ENCODE measurements at places on chromosomes 3 and 15.

GRCh38 chr3:53269888-53270880 lies 14.4 kb upstream of the TKT start:
- peak; percentile 47 for DNase-seq

- DNase-seq = no peak
Measured at GRCh38 chr3:188230962-188231361, 77.0 kb downstream of the LPP start.

GRCh38 chr15:100430411-100430810 lies 88.6 kb upstream of the ADAMTS17 start:
- no peak for DNase-seq

GRCh38 chr3:40450438-40450837 lies 6.7 kb upstream of the RPL14 start:
- no peak for DNase-seq

- no peak for DNase-seq
Measured at GRCh38 chr15:48682942-48683651, 37.6 kb upstream of the FBN1 start.

DNA sequence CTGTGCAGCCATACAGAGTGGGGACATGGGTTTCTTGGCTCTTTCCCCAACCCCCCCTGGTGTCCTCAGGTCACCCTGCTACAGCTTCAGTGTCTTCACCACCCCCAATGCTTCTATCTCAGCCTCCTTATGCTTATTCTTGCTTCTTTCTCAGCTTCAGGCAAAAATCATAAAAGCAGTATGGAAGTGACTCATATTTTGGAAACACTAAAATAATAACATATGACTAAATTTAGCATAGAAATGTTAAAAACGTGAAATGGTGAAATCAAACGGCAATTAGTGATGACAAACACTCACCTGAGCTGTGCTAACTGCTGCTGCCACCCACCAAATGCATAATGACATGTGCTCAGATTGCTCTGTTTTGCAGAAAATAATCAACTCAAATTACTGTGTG lies 475.2 kb upstream of the EPHA3 start:
- no peak for DNase-seq

GRCh38 chr3:45165497-45166283 lies 19.5 kb upstream of the CDCP1 start:
- DNase-seq = no peak

DNA sequence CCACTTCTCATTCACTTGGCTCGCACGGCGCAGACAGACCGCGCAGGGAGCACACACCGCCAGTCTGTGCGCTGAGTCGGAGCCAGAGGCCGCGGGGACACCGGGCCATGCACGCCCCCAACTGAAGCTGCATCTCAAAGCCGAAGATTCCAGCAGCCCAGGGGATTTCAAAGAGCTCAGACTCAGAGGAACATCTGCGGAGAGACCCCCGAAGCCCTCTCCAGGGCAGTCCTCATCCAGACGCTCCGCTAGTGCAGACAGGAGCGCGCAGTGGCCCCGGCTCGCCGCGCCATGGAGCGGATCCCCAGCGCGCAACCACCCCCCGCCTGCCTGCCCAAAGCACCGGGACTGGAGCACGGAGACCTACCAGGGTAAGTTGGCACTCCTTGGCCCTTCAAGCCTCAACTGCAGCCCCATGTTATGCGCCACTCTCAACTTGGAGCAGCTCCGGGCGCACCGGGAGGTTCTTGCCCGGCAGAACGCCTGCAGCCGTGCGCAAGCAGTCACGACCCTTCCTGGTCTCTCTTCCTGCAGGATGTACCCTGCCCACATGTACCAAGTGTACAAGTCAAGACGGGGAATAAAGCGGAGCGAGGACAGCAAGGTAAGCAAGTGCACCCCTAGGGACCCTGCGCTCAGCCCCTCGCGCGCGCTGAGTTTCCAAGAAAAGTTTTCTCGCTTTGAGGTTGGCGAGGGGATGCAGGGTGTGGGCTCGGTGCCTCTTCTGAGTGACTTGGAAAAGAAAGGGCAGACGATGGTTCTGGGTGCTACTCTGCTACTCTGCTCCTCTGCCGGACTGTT lies at the start of gene BHLHE40:
Gene BHLHE40, plus strand, starts transcription at position 10 of the 801 bp plus-strand sequence. Its CDS starts 282 bp downstream, at position 292.
- no peak for DNase-seq

DNA sequence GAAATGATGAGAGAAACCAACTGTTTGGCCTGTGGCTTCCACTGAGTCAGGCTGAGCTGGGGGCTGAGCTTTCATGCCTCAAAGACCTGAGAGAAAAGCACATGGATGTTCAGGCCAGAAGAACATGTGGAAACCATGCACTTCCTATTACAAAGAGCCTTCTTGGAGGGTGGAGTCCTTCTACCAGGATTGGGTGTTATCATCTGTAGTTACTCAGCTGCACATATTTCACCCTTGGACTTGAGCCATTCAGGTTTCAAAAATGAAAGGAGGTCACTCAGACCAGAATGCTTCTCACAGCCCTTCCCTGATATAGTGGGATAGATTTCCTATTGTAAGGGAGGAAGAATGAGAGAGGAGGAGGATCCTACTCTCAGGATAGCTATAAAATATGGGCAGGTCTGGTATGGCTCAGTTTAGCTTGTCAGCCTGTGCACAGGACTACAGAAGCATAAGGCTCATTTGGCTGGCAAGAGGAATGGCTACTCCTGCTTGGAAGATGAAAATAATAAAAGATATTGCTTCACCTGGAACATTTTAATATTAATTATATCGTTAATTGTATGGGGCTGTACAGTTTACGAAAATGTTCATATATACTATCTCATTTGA lies 173.6 kb upstream of the TMC3 start:
- no peak for DNase-seq

DNA sequence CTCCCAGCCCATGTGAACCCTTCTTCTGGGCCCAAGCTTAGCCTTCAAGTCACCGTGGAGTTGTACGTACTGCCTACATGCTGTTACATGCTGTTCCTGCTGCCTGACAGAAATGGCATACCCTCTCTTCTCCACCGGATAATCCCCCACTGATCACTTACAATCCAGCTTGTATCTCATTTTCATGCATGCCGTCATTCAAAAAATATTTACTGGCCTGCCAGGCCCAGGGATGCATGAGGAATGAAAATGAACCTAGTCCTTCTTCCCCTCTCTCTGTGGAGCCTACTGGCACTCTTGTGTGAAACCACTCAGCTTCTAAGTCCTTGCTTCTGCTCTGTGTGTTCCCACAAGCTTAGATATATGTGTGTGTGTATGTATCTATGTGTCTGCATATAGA lies 60.6 kb downstream of the WNT5A start:
- DNase-seq = no peak

- DNase-seq = no peak
Measured at GRCh38 chr3:179244878-179245277, 6.0 kb downstream of the KCNMB3 start.

GRCh38 chr3:96354742-96355141 lies 459.7 kb upstream of the EPHA6 start:
- no peak for DNase-seq

DNA sequence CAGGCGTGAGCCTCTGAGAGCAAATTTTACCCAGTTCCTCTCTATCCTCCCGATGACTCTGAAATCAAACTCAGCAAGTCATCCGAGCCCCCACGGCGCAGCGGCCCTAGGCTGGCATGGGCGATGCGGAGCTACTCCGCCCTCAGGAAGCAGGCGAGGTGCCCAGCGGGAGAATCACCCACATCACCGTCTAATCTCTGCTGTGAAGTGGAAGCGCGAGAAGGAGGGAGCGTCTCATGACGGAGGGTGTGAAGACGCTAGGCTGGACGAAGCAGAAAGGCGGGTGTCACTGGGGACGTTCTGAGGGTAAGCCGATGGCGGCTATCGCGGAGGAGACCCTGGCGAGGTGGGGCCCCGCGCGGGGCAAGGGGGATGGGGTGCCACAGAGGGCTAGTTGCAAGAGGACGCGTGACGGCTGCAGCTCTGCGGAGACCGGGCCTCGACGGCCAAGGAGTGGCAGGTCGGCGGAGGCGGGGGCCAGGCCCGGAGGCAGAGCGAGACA lies 9.1 kb upstream of the GNAI2 start:
- DNase-seq = no peak

DNA sequence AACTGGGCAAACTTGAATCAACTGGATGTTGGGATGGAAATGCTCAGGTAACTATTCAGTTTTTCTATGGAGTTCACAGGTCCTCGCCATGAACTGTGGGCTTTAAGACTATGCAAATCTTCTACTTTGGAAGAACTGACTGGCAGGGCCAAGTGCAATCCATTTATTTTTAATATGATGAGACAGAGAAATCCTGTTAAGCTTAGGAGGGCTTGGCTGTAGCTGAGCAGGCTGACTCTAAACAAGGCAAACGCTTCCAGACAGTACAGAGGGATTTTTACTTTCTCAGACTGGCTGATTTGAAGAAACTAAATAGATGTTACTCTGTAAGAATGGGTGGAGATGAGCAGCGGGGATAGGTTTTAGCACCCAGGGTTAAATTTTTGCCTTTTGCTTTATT lies 194.2 kb upstream of the ICE2 start:
- DNase-seq = no peak

DNA sequence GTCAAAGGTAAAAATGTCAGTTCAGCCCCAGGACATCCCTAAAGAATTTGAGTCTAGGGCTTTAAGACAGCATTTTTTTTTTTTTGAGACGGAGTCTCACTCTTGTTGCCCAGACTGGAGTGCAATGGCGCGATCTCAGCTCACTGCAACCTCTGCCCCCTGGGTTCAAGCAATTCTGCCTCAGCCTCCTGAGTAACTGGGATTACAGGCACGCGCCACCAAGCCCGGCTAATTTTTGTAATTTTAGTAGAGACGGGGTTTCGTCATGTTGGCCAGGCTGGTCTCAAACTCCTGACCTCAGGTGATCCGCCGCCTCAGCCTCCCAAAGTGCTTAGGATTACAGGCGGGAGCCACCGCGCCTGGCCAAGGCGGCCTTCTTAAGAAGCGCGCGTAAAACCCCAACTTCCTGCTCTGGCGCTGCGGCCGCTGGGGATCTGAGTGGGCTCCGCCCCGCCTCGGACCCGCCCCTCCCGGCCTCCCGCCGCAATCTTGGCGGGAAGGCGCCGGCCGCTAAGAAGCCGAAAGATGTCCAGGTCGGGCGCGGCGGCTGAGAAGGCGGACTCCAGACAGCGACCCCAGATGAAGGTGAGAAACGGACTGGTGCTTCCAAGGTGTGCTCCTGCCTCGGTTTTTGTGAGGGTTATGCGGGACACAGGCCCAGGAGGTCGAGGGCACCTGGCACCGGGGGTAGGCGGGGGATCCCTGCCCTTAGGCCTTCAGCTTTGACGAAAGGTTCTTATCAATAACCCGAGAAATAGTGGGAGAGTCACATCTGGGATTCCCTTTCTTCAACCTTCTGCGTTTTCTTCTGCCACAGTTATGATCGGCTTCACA lies at the start of gene WDR76:
Gene WDR76, plus strand, starts transcription at position 495 of the 834 bp plus-strand sequence. Its CDS starts 31 bp downstream, at position 526.
- no peak for DNase-seq

- DNase-seq = no peak
Measured at GRCh38 chr15:62105266-62105665, 38.5 kb downstream of the C2CD4A start.
